ENCODE measurements at places on chromosomes 3 and 15.

DNA sequence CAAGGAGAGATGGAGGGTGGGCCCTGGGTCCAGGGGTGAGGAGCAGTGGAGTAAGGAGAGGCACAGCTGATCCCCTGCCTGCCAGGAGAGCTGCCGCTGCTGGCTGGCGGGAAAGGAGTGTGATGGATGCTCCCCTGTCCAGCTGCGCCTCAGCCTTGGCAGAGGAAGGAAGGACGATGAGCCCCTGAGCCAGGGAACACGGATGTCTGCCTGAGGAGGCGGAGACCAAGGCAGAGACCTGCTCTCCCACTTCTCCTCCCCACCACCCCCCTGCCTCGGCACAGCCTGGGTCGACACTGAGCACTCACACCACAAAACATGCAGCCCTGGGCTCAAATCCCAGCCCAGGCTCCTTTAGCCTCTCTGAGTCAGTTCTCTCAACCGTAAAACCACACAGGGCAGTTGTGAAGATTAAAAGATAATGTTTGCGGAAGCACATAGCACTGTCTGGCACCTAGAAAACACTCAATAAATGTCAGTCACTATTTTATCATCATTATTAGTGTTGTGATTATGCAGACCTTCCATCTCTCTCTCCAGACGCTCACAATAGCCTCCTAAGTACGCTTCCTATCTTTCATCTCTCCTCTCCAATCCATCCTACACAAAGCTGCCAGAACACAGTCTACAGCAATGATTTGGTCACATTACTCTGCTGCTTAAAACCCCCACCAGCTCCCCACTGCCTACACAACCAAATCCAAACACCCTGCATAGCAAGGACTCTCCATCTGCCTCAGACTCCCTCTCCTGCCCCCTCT is 52.2 kb downstream of the SEMA5B start:
- DNase-seq, result no peak

DNA sequence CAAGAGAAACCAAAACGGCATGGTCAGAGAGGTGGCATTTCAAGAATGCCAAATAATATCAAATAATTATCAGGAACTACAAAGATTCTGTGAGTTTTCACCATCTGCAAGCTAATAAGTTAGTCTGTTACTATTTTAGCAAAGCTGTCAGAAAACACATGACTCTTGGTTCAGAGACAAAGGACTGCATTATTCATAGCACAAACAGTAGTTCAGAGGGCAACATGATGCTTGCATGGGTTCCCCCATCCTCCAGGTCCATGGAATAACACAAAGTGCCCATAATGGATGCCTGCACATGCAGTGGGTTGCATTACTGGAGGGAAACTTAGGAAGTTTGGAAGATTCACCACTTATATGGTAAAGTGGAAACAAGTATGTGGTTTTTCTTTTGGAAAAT is 228.8 kb upstream of the ALCAM start:
- no peak for DNase-seq

GRCh38 chr15:99016680-99017321 is 9.2 kb upstream of the PGPEP1L start:
- DNase-seq, result no peak

- no peak for DNase-seq
Measured at GRCh38 chr3:187473778-187474406, 105.7 kb downstream of the RTP4 start.

DNA sequence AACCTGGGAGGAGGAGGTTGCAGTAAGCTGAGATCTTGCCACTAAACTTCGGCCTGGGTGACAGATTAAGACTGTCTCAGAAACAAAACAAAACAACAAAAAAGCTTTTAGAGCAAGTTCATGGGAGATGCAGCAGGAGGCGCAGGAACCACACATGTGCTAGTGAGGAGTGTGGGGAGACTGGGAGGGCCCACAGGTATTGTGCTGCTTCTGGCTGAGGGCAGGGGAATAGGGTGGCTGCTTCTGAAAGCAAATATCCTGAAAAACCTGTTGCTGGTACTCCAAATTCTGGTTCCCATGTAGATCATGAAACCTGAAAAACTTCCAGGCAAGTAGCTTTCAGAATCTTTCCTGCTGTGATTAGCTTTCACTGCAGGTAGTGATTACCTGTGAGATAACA is 22.1 kb downstream of the TYRO3 start:
- no peak for DNase-seq

DNA sequence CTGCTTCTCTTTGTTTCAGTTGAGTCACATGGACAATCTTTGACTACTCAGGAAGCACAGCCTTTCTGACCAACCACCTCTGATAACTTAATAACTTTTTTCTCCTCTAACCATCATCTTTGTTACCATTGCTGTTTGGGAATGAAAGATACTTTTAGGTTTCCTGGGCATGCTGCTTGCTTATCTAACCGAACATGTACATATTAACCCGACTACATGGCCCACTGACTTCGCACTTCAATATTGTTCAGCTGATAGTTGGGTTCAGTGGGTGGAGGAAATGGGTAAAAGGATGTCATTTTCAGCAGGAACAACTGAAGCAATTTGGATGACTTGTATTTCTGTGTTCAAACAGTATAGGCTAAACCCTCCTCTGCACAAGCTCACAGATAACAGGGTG is 214.3 kb downstream of the SQOR start:
- DNase-seq, result no peak

DNA sequence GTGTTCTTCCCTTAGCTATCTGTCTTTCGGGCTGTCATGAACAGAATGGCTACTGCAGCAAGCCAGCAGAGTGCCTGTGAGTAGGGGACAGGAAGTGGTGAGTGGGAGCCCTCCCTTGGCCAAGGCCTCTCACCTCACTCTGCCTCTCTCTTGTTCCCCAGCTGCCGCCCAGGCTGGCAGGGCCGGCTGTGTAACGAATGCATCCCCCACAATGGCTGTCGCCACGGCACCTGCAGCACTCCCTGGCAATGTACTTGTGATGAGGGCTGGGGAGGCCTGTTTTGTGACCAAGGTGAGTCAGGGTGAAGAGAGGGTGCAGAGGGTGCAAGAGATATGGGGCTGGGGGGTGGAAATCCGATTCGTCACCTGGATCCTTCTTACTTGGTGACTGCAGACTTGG is 3.0 kb downstream of the DLL4 start:
- no peak for DNase-seq

GRCh38 chr15:89108835-89109234 is 20.6 kb downstream of the ABHD2 start:
- DNase-seq, result no peak

GRCh38 chr15:38782156-38782555 is 217.5 kb upstream of the RASGRP1 start:
- no peak for DNase-seq

DNA sequence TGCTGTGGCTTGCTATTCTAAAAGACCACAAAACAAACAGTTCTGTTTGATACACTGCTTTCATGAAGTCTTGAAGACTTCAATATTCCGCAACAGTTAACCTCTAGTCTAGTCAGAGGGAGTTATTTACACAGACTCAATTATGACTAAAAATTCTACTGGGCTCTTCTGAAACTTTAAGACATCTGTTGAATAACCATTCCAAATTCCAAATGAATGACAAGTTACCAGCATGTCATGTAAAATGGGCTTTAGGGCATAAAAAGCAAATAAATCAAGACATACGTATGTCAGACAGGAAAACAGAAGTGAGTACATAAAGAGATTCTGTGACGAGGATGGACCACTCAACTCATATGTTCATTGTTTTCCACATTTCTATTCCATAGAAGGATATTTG is 93.9 kb downstream of the PLOD2 start:
- no peak for DNase-seq

DNA sequence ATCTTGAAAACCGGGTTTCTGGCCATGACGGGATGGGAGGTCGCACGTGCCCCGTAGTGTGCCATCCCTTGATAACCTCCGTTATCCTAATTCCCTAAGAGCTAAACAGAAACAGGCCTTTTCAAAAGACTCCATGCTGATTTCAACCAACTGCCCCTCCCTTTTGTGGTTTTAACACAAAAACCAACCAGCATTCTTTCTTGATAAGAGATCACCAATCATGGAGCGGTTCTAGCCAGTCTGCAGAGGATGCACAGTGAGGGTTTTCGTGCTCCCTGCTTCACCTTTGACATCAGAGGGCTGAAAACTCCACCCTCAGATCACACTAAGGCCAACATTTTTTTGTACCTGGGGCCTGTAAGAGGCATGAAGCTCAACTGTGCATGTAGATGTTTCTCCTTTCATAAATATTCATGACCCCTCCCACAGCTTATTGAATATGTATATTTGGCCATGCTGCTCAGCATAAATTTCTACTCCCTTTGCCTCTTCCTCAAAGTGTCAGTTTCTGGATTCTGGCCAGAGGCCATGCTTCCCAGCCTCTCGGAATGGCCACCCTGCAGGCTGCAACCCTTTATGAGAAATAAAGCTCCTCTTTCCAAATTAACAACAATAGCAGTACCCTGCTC is 41.3 kb downstream of the FAM3D start:
- DNase-seq, result no peak

All from activated CD4-positive, alpha-beta T cell treated with anti-CD3 and anti-CD28 coated beads, Interleukin-2, amount 50 U/mL, for 24 hours (primary cell).